Stimulated activated CD8-positive, alpha-beta memory T cell treated with anti-CD3 and anti-CD28 coated beads, Interleukin-7, amount 100 ng/mL, for 1 hour (primary cell): ENCODE measurements at places on chromosomes 7 and 10.

DNA sequence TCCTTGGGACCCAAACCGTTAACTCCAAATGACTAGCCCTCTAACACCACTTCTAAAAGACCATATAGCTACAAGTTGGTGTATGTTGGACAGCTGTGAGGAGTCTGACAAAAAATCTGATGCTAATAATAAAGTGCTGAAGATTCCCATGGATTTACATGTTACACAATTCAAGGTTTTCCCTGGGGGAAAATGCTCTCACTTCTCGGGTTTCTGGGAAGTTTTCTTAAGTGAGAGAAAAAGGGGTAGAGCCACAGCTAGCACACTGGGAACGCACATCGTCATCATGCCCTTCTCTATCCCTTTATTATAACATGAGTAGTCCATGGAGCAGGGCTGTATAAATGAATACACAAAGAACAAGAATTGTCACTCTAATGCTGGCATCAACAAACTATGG is 162.1 kb downstream of the CHCHD3 start:
- DNase-seq, result no peak

DNA sequence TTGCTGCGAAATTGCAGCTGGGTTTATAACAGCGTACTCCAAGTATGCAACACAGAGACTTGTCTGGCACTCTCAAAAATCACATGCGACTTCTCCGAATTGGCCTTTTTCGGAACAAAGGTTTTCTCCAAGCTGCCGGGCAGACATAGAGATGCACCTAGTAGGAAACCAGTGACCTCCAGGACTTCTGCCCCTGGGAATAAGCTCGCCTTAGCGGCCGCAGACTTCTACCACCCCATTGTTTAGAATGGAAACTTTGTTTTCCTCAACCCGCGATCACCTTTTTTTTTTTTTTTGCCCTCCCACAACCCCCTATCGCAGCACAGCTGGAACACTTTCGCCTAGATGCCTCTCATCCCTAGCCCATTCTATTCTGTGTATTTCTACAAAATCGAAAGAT is 4.9 kb upstream of the HOXA10 start:
- no peak for DNase-seq

DNA sequence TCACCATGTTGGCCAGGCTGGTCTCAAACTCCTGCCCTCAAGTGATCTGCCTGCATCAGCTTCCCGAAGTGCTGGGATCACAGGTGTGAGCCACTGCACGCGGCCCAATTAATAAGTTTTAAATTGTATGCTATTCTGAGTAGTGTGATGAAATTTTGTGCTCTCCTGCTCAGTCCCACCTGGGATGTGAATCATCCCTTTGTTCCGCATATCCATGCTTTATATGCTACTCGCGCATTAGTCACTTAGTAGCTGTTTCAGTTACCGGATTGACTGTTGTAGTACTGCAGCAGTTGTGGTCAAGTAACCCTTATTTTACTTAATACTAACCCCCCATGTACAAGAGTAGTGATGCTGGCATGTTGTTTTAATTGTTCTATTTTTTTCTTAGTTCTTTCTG is 47.3 kb upstream of the OIT3 start:
- no peak for DNase-seq

DNA sequence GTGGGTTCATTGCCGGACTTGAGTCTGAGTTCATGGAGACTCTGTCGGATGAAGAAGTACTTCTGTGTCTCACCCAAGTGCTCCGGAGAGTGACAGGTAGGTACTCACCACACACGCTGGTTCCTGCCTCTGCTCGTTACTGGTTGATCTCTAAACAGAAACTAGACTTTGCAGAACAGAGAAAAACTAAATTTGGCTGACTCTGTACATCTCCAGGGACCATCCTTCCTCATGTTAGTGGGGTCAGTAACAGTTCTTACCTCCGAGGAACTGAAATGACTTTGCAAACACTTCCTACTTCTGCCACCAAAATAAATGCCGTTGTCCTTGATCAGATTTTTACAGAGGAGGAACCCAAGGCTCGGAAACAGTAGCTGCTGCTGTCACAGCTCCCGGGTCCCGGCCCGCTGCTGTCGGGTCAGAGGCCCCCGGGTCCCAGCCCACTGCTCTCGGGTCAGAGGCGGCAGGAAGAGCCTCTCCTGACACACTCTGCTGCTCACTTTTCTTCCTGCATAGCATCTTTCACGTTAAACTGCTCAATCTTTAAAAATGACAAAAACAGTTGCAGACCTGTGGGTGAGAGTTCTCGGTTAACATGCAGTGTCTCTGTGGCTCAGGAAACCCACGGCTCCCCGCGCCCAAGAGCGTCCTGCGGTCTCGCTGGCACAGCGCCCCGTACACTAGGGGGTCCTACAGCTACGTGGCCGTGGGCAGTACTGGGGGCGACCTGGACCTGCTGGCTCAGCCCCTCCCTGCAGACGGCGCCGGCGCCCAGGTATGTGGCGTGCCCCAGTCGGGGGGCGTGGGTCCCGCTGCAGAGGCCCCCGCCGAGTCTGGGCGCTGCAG is 4.8 kb upstream of the MTG1 start:
- no peak for DNase-seq

DNA sequence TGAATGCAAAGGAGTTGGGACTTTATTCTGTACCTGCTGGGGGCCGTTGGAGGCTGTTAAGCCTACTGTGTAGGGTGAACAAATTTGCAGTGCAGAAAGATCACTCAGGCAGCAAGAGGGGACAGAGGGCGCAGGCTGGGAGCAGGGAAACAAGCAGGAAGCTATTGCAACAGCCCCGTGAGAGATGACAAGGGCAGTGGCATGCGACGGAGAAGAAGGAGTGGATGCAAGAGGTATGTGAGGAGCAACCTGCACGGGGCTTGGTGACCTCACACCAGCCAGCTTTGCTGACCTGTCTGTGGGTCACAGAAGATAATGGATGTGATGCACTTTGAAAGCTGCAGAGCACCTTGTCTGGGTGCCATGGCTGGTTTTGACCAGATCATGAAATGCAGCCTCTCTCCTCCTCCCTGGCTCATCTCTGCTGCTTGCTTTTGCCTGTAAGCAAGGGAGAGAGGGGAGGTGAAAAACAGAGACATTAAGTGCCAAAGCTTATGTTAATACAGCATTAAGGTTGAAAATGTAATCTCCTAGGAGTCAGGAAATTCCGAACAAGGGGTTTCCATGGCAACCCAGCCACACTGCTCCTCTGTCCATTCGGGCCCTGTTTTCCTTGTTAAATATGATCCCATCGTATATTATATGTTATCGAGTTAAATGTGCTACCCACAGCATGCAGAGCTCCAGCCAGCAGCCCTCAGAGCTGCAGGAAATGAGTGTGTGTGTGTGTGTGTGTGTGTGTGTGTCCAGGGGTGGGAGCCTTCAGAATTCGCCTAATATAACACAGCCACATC is 314.3 kb upstream of the ZMIZ1 start:
- no peak for DNase-seq

GRCh38 chr10:43986374-43986773 is 337.7 kb upstream of the ZNF32 start:
- no peak for DNase-seq
